ENCODE measurements at places on chromosomes 6 and 20.

GRCh38 chr6:1987640-1988039, 257.8 kb downstream of the GMDS start:
- DNase-seq: peak; percentile 9

DNA sequence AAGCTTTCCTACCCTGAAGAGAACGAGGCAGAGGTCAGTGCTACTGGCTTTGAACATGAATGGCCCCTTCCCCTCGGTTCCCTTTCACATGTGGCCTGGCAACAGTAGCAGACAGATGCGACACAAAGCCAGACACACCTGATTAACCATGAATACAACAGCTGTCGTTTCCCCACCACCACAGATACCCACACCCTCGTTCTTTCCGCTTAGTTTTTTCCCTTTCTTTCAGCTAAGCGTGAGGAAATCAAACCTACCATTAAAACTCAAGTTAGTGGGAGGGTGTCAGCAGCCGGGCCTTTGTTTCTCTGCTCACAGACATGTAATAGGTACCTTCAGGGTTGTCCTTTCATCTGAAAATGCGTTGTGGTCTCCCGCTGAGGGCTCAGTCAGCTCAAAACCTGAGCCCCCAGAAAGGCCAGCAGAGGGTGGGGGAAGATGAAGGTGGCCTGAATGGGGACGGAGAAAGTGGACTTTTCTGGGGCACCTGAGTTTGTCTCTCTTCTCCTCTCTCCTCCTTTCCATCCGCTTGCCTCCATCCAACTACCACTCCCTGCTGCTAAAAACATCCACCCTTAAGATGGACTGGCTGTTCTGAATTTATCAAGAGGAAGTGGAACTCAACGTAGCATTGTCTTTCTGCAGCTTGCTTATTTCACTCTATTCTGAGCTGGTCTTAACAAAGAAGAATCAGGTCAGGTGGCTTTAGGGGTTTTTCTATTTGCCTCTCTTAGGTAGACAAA, 516.6 kb upstream of the JARID2 start:
- no peak for DNase-seq

DNA sequence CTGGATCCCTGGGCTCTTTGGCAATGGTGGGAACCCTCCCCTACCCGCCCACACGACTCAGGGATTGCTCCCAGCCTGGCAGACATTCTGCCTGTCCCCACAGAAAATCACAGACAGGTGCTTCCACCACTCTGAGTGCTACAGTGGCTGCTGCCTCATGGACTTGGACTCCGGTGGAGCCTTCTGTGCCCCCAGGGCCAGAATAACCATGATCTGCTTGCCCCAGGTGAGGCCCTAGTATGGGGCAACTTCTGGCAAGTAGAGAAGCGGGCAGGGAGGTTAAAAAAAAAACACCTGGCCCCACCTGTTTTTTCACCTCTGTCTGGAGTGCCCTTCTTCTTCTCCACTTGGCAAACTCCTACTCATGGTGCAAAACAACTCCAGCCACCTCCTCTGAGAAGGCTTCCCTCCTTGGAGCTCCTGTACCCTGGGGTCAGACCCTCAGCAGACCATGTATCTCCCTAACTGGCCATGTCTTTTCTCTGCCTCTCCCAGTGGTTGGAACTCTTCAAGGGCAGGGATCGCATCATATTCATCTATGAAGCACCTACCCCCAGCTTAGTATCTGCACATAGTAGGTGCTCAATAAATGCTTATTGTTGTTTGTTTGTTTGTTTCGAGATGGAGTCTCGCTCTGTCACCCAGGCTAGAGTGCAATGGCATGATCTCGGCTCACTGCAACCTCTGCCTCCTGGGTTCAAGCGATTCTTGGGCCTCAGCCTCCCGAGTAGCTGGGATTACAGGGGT, 1.1 kb downstream of the CLPSL2 start:
- DNase-seq: no peak

GRCh38 chr6:126640921-126641320, 301.0 kb downstream of the CENPW start:
- DNase-seq: no peak

- no peak for DNase-seq
These were observed 838.4 kb downstream of the TFAP2A start for GRCh38 chr6:9576521-9576920.

DNA sequence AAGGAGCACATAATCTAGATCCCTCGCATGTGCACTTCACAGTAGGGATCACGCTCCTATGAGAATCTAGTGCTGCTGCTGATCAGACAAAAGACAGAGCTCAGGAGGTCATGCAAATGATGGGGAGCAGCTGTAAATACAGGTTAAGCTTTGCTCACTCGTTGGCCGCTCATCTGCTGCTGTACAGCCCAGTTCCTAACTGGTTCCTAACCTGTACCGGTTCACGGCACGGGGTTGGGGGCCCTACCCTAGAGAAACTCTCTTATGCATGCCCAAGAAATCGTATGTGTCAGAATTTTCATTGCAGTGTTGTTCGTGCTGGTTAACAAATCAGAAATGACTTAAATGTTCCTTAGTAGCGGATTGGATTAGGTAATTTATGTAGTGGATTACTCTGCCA, 116.1 kb downstream of the CDH26 start:
- no peak for DNase-seq

- no peak for DNase-seq
These were observed 223.3 kb upstream of the STXBP5 start for GRCh38 chr6:146980900-146981329.
